ENCODE measurements at places on chromosomes 2 and 18.
A peak's percentile ranks its signal among the peaks of the same experiment; 100 is the strongest.

DNA sequence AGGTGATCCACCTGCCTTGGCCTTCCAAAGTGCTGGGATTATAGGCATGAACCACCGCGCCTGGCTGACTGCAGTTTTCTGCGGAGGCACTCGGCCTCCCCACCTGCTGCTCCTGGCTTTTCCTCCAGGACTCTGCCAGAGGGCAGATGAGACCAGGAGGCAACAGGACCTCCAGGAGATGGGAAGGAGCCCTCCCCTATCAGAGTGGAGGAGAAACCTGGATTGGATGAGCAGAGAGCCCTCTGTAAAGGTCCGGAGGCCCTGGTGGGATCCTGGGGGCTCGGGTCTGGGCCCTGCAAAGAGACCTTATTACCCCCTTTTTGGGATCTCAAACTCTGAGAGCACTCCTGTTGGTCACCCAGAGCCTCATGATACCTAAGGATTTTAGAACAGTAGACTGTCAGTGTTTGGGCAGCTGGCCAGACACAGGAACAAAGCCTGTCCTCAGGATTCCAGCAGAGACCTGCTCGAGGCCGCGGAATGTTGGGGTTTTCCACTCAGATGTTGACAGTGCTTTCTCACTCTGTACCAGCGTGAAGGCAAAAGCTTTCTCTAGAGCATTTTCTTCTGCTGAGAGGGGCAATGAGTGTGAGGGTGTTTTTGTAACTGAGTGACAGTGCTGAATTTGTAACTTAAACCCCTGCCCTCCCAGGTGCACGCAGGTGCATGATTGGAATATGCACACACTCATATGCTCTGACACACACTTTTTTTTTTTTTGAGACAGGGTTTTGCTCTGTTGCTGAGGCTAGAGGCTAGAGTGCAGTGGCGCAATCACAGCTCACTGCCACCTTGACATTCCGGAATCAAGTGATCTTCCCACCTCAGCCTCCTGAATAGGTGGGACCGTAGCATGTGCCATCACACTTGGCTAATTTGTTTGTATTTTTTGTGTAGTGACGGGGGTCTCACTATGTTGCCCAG, 48.4 kb downstream of the NPPC start:
- DNase-seq, result no peak

- DNase-seq, result no peak
Observed at GRCh38 chr18:78565240-78565639, 414.4 kb upstream of the SALL3 start.

DNA sequence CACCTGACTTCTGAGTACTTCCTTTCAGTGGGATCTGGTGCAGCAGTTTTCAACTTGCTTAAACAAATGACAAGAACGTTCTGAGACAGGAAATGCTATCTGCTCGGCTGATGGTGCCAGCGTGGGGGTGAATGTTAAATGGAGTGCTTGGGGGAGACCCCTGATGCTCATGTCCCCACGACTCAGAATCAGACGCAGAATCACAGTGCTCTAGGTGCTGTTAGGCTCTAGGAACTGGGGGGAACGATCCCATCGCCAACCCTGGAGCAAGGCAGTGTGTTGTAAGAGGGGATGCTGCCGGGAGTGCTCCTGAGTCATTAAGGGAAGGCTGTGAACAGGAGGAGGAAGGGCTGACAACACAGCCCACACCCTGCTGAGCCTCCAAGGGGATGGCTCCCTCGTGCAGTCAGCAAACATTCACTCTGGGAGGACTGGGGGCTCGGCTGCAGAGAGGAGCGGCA, 34.1 kb upstream of the KCNF1 start:
- DNase-seq, result no peak

GRCh38 chr18:12318857-12319256, 10.8 kb downstream of the TUBB6 start:
- no peak for DNase-seq

DNA sequence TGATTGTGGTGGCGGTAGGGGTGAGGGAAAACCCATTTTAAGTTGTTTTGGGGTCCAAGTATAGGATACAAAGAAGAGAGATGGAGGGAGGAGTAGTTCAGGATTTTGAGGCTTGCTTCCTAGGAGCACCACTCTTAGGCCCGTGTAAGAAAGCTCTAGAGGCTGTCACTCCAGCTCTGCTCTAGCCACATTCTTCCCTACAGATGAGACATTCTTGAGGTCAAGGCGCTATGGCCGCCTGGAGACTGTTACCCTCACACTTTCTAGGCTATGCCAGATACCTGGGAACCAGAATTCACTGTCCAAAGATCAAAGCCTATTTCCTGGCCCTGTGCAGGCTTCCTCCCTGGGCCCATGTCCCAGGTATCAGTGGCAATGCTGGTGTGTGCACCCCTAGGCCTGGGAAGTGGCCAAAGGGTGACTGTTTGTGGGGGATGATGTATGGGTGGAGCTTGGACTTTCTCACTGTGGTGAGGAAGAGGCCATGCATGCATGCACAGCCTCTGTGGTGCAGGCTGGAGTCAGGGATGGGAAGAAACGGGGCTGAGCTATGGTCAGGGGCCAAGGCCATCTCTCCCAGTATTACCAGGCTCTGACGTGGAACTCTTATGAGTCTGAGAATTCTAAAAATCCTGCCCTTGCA, 7.0 kb upstream of the TTL start:
- no peak for DNase-seq

DNA sequence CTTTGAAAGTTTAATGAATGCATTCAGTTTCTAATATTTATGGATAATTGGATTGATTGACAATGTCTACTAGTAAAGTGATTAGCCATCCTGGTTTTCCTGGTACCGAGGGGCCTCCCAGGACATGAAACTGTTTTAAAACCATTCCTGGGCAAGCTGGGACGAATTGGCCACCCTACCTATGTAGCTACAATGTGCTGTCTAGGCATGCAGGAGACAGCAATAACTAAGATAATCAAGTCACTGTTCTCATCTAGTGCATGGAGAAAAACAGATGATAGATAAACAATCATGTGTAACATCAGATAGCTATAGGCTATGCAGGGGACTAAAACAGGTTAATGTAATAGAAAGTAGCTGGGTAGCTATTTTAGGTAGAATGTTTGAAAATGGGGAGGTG, 67.1 kb downstream of the PMAIP1 start:
- no peak for DNase-seq

DNA sequence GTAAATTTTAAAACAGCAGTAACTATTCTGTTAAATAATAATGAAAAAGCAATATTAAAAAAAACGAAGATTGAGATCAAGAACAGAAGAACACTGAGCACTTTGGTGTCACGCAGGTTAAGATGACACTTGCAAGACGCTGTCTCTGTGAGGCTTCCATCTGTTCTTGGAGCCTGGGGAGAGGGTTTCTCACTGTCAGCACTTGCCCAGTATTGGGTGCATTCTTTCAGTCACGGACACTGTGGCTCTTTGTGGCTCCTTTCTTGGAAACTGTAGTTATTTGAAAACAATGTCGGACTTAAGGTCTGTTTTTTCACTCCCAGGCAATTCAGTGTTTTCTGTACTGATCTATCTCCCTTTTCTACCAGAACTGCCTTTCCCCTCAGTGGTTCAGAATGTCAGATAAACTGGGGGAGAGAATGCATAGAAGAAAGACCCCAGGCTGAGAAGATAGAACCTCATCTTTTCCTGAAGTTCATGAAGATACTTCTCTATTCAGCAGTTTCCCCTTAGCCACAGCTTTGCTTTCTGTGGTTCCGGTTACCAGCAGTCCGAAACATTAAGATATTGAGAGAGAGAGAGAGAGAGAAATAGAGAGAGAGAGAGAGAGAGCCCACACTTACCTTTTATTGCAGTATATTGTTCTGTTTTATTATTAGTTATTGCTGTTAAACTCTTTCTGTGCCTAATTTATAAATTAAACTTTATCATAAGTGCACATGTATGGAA, 283.3 kb downstream of the DCDC2C start:
- no peak for DNase-seq

- peak; percentile 47 for DNase-seq
Observed at GRCh38 chr2:134320930-134321329, 67.1 kb downstream of the MGAT5 start.

DNA sequence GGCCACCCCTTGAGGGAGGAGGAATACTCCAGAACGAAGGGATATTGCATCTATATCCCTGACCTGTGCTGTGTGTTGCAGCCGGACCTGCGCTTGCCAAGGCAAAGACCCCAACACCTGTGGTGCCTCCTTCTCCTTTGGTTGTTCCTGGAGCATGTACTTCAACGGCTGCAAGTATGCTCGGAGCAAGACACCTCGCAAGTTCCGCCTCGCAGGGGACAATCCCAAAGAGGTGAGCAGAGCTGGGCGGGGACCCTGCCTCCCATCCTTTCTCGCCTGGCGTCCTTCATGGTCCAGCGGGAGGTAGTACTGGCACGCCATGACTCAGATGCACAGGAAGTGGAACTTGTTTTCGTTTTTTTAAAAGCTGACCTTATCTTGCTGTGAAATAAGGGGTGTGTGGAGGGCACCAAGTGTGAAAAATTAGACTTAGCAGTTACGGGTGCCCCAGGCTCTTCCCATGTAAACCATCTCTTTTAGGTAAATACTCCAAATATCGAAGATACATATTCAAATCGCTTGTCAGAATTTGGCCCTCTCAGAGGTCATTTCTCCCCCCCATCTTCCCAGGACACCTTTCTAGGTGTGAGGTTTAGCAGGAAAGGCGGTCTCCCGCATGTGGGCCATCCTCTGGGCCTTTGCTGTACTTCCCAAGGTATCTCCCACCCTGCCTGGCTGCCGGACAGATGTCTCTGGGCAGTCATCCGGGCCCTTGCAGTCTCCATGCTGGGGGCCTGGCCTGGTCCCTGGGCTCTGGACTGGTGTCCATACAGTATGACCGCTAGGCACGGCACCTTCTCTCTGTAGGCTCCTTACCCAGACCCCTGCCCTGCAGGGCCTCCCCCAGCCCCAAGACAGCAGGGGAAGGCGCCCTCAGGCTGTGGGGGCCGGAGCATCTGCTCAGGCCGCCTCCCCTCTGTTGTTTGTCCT, 57.6 kb downstream of the BOLA3 start:
- DNase-seq, result no peak

- DNase-seq, result no peak
Observed at GRCh38 chr2:172087780-172088244, 2.5 kb downstream of the DLX1 start.

GRCh38 chr18:71995904-71996465, 548.2 kb downstream of the CBLN2 start:
- DNase-seq, result no peak

DNA sequence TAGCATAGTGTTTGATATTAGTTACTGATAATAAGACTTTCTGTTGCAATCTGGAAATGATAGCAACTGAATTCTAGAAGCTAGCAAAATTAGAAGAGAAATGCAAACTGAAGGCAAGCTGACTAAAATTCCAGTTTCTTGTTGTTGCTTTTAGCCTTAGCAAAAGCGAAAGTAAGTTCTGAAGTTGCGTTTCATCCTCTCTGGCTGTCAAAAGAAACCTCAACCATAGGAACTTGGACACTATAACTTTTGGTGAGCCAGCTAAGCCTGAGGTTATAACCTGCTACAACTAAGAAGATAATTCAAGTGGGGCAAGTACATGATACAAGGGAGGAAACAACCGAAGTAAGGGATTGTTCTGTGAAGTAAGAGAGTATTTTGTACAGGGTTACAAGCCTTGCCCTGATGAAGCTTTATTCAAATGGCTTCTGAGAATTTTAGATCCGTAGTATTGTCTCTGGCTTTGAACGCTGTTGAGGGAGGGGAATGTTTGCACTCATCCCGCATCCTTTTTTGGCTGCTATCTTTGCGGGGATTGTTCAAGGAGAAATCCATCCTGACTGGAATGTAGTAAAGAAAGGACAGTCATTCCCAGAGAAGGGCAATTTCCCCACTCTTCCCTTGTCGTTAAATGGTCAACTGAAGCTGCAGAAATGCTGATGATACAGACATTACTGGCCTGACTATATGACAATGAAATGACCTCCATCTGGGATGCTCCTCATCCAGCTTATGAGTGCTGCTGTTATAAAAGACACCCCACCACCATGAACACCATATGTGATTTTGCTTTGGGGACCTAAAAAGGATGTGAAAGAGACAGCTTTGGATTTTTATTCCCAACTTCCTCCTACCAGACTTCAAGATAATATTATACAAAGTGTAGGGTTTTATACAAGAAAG, 7.0 kb upstream of the TMX3 start:
- peak; percentile 33 for DNase-seq

- no peak for DNase-seq
Observed at GRCh38 chr2:206069417-206069816, 16.6 kb downstream of the INO80D start.

DNA sequence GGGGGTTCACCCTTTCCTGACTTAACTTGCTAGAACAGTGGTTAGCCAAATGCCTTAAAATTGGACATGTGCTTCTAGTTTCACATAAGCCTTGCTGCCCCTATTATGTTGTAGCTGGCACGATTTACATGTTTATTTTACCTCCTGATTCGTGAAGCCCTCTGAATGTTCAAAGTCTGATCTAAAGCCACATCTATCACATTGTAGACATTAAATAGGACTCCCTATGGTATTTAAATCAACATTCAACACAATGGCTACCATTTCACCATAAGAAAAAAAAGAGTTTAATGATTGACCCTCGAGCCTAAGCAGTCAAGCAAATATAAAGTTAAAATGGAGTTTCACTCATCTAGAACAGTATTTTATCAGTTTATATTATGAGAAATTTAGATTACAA, 151.5 kb downstream of the GULP1 start:
- no peak for DNase-seq

Data from CD4-positive, alpha-beta T cell treated with Interleukin-12 subunit alpha and Interleukin-12 subunit beta, for 1 hour (primary cell).